ENCODE measurements at places on chromosomes 16 and 17. TPM values are rescaled to one million over a fixed set of nuclear protein-coding genes. Genes with fewer than 3 reads are reported as not detected.
A peak's percentile ranks its signal among the peaks of the same experiment; 100 is the strongest.

GRCh38 chr17:32461853-32462617, 17.7 kb downstream of the PSMD11 start:
- peak; percentile 66 for DNase-seq

GRCh38 chr17:77963441-77963840, 4.9 kb downstream of the TNRC6C start:
- no peak for DNase-seq

- DNase-seq = peak; percentile 92
Observed at GRCh38 chr17:77445760-77446532, 305.2 kb downstream of the SEC14L1 start.

CLEC18B gene
- 0.20 TPM for total RNA-seq

G6PC1 gene
- total RNA-seq = 1.9 TPM

GRCh38 chr16:49528060-49528865, 154.7 kb downstream of the C16orf78 start:
- DNase-seq = no peak

CLCN7 gene
- 62.4 TPM for total RNA-seq

- no peak for DNase-seq
Observed at GRCh38 chr17:65169691-65170090, 32.5 kb downstream of the RGS9 start.

DNA sequence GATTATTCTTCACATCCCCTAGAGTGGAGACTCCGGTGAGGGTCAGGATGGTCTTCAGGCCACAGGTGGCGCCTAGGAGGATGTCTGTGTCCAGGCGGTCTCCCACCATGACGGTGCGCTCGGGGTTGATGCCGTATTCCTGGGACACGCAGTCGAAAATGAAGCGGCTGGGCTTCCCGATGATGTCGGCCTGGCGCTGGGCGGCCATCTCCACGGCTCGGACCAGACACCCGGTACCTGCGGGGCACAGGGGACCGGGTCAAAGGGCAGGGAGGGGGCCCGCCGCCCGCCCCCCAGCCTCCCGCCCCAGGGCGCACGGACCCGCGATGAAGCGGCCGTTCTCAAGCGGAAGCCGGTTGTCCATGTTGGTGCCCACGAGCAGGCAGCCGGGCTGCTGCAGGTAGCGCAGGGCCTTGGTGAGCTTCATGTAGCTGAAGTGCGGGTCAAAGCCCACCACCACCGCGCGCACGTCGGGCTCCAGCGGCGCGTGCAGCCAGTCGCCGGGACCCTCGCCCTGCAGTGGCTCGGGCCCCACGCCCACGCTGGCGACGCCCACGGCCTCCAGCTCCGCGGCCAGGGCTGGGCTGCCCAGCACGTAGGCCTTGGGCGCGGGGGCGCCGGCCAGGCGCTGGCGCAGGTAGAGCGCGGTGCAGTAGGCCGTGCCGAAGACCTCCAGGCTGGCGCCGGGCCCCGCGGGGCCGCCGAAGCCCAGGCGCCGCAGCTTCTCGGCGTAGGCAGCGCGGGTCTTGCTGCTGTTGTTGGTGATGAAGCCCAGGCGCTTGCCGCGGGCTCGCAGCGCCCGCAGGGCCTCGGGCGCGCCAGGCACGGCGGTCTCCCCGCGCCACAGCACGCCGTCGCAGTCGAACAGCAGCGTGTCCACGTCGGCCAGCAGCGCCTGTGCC, 572 bp downstream of the PGP start:
- DNase-seq = peak; percentile 38

SLFN5 gene
- total RNA-seq = 1.3 TPM

DNA sequence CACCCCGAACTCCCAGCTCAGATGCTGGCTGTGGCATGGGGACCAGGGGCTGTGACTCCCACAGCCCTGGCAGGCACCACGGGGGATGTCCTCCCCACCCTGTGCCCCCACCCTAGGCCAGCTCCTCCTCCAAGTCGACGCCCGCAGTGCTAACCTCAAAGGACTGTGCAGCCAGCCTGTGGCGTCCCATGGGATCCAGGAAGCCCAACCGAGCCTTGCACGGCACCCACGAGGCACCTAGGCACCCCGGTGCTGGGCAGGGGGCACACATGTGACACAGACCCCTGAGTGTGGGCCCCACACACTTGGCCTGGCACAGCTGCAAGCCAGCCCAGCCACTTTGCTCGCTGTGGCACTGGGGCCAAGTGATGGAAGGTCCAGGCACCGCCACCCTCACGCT, 3.9 kb downstream of the GCGR start:
- DNase-seq = no peak

DNA sequence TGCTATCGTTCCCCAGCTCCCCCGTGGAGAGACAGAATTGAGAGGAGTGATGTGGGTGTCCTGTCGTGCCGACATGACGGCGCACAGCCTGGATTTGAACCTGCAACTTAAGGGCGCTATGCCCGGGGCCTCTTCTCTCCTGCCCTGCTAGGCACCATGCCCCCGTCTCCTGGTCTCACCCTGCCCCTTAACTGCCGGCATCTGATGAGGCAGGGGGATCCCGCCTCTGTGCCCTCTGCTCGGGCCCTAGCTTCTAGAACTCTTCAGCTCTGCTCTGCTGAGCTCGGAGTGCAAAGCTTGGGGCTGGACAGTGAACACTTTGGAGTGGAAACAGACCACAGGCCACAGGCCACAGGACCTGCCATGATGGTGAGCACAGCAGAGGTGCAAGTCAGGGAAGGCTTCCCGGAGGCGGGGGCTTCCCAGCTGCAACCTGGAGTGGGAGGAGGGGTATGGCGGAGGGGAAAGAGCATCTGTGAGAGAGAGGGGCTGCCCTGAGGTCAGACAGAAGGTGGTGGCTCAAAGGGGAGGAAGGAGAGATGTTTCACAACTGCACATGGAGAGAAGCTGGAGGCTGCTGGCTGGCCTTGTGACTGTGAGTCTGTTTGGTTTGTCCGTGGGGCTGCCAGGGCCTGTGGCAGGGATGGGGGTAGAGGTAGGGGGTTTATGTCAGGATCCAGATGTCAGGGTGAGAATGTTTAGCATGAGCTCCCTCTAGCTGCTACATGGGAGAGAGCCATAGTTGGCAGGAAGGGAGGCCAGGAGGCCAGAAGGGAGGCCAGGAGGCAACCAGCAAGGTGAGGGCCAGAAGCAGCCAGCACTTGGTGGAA, 107.8 kb downstream of the CRLF3 start:
- DNase-seq = peak; percentile 50

GRCh38 chr17:52536489-52536888, 378.0 kb upstream of the CA10 start:
- DNase-seq = no peak

- no peak for DNase-seq
Observed at GRCh38 chr16:4588386-4588785, 26.3 kb downstream of the UBALD1 start.

GRCh38 chr17:35467824-35468223, 19.3 kb upstream of the SLFN13 start:
- peak; percentile 5 for DNase-seq

GRCh38 chr17:32345951-32346600, 3.9 kb upstream of the ZNF207 start:
- no peak for DNase-seq

DNA sequence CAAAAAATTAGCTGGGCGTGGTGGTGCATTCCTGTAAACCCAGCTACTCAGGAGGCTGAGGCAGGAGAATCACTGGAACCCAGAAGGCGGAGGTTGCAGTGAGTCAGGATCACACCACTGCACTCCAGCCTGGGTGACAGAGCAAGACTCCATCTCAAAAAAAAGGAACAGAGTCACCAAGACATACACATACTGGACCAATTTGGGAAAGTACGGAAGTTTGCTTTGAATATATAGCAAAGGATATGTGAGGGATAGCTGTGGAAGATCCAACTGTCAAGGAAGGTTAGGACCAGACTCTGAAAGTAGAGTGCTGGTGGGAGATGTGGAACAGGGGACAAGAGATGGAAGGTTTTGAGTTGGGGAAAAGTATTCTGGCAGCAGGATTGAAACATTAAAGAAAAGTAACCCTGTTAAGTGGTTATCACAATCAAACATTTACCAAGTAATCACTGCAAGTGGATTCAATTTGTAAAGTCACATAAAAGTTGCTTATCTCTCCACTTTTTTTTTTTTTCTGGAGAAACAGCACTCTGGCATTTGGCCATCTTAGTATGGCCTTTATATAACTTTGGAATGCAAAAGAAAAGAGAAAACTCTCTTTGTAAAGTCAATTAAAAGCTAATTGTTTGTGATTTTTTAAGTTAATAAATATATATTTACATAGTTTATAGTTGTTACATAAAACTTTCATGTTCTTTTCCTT, 259.4 kb upstream of the TBX2 start:
- DNase-seq = no peak

GRCh38 chr16:23214796-23215195, 32.3 kb downstream of the SCNN1G start:
- DNase-seq = peak; percentile 47

DNA sequence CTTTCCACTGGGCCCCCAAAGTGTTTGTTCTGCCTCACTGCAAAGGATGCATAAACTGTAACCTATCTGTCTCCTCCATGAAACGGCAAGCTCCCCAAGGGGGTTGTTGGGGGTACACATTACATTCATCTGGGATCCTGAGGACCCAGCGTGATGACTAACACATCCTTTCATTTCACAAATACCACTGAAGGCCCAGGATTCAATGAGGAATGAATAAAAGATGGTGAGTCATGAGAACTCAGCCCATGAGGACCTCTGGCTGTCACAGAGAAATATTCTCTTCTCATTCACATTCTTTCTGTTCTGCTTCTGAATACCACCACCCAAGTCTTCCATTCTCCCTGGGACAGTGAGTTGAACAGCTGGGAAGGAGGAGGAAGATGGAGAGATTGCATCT, 149.8 kb downstream of the RBFOX3 start:
- no peak for DNase-seq

DNA sequence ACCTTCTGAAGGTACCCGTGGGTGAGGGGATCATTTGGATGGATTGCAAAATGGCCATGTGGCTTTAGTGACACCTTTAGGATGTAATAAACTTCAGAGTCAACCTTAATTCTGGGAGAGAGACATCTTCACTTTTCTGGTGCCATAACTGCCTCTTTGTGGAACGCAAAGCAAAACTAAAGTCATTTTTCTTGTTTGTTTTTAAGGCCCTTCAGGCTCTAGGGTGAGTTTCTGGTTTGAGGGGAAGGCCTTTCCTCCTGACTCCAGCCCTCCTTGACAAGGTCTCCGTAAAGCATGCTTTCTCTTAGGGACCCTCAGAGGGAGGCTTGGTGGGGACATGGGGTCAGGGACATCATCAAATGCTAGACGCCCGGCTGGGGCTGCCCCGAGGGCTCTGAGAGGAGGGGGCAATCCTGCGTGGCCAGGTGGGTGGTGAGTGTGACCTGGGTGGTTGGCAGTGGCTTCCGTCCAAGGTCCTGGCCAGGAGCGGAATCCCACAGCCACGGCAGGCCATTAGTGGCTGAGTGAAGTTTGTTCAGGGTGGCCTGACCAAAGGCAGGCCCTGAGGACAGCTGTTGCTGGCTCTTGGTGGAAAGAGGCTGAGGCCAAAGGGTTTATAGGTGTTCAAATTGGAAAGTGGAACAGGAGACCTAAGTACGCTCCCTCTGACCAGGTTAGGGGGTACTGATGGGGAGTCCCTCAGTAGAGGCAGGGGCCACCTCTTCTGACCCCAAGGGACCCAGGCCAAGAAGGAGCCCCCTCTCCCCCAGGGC, 112.2 kb downstream of the METRNL start:
- DNase-seq = no peak

- no peak for DNase-seq
Observed at GRCh38 chr16:89071686-89072547, 21.7 kb upstream of the ACSF3 start.

- DNase-seq = no peak
Observed at GRCh38 chr17:19360772-19361171, 1.8 kb downstream of the B9D1 start.

GRCh38 chr17:73042809-73043685, 49.4 kb downstream of the SLC39A11 start:
- DNase-seq = no peak

All from OCI-LY7 (cell line).